Activated CD4-positive, CD25-positive, alpha-beta regulatory T cell treated with anti-CD3 and anti-CD28 coated beads, Interleukin-2, amount 50 U/mL, for 24 hours (primary cell): ENCODE measurements at places on chromosomes 6 and 20.

GRCh38 chr20:63011798-63012197 is 5.0 kb upstream of the BHLHE23 start:
- no peak for ATAC-seq

GRCh38 chr6:47535316-47536225 is 58.0 kb downstream of the CD2AP start:
- ATAC-seq, result no peak

DNA sequence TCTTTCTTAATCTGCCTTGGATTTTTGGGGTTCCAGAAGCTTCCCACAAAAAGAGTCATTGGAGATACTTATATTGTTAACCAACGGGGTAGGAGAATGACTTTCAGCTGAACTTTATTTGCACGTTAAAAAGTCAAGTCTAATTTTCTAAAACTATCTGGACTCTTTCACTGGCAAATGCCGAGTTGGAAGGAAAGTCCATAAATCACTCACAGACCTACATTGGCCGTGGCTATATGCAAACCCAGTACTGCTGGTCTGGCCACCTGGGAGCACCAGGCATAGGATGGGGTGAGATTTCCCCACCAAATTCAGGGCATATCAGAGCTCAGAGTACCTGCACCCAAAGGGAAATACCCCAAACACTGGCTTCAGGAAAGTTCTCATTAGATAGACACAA is 71.3 kb upstream of the SALL4 start:
- ATAC-seq, result no peak

GRCh38 chr6:69818223-69818930 is 21.6 kb upstream of the LMBRD1 start:
- no peak for ATAC-seq

GRCh38 chr6:54654381-54654780 is 192.2 kb upstream of the FAM83B start:
- ATAC-seq, result no peak

- no peak for ATAC-seq
Observed at GRCh38 chr6:27209659-27210269, 37.7 kb upstream of the PRSS16 start.

GRCh38 chr20:48739395-48740291 is 88.2 kb downstream of the PREX1 start:
- peak; percentile 71 for ATAC-seq

- ATAC-seq, result no peak
Observed at GRCh38 chr6:17120019-17120418, 18.2 kb downstream of the STMND1 start.

GRCh38 chr6:6665555-6666243 is 77.2 kb downstream of the LY86 start:
- ATAC-seq, result no peak

- ATAC-seq, result no peak
Observed at GRCh38 chr6:158497620-158498019, 62.3 kb upstream of the TMEM181 start.

GRCh38 chr6:42366011-42366705 is 85.6 kb downstream of the TRERF1 start:
- no peak for ATAC-seq

GRCh38 chr6:79687759-79688158 is 56.6 kb downstream of the SH3BGRL2 start:
- ATAC-seq, result no peak

DNA sequence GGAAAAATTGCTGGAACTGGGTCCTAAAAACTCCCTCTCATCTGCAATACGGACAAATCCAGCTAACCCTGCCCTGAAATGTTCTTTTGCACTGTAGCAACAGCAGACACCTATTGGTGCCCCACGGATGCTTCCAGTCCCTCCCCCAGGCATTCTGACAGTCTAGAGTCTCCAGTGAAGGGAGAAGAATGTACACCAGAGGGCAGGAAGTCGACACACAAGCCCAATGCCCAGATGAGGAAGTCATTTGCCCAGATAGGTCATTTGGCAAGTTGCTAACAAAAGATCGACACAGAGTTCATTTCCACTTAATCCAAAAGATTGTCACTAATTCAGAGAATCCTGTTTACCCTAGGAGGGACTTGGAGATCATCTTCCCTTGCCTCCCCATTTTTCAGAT is 293.0 kb upstream of the PRDM1 start:
- no peak for ATAC-seq

DNA sequence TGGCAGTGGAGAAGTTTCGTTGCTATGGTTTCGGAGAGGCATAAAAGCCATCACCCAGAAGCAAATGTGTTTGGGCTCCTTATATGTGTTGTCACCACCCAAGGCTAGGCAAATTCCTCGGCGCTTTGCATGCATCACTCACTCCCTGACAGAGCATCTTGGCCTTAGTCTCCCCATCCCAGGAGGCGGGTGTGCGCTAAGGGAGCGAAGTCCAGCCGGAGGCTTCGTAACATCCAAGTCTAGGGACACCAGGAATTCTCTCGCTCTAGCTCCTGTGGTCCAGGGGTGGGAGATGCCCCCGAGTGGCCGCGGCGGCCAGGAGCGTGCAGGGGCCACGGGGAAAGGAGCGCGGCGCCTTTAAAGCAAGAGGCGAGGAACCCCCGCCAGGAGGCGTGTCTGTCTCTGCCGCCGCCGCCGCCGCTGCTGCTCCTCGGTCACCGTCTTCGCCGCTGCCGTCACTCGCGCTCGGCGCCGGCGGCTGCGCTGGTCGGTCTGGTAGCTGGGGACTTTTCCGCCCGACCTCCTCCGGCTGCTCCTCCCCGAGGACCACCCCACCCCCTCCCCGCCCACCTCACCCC is at the start of gene GRIK2:
Gene GRIK2, plus strand, starts transcription at position 458 of the 578 bp plus-strand sequence.
- no peak for ATAC-seq

GRCh38 chr20:3749087-3749688 is 16.7 kb downstream of the HSPA12B start:
- no peak for ATAC-seq

GRCh38 chr6:118897386-118897785 is 3.4 kb downstream of the ASF1A start:
- ATAC-seq, result no peak

GRCh38 chr20:25224941-25225340 is 22.9 kb upstream of the PYGB start:
- ATAC-seq, result no peak

- ATAC-seq, result no peak
Observed at GRCh38 chr6:158285656-158286021, 26.6 kb upstream of the TULP4 start.

GRCh38 chr6:17491416-17492142 is 98.2 kb downstream of the CAP2 start:
- no peak for ATAC-seq

- no peak for ATAC-seq
Observed at GRCh38 chr6:137602313-137603197, 108.4 kb upstream of the OLIG3 start.

- peak; percentile 41 for ATAC-seq
Observed at GRCh38 chr6:36752187-36752885, 54.7 kb downstream of the RAB44 start.
